ENCODE measurements at places on chromosomes 3 and 15.

DNA sequence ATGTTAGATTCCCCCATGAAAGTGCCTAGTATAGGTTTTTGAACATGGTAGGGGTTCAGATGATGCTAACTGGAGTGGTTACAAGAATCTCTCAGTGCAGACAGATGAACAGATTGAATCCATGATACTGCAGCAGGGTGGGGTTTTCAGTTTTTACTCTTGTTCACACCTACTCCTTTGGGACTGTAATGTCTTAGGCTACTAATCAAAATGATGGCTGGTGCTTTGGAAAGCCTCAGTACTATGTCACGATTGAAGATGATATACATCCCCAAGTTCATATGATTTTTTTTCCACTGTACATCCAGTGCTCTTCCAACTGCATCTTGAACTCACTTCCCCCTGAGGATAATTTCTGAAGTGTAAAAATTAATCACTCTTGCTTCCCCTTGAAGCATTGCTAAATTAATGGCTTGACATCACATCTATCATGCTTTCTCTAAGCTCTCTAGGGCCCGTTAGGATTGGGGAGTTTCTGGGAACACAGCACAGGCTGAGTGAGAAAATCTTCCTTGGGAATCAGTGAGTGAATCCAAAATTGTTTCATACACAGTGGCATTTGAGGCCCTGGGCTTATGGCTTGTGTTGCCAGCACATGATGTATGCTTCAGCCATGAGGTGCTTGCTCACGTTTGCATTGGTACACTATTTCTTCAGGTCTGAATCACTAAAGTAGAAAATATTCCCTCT lies 115.0 kb upstream of the TPRG1 start:
- no peak overlapping the region for H3K4me3 ChIP-seq
- H3K36me3 ChIP-seq, result no peaks in the 10 kb centered on the region
- no peak for DNase-seq
- no peaks in the 10 kb centered on the region for H3K4me1 ChIP-seq

GRCh38 chr15:40847223-40847961 lies 3.5 kb downstream of the SPINT1 start:
- DNase-seq, result peak; percentile 96
- no peaks in the 10 kb centered on the region for H3K36me3 ChIP-seq
- peak overlapping the region; percentile 93 for H3K27ac ChIP-seq
- peaks cover 26% of the 10 kb centered on the region for H3K4me1 ChIP-seq

GRCh38 chr3:10248984-10249748 lies 907 bp downstream of the TATDN2 start:
- peak overlapping the region; percentile 49 for H3K27ac ChIP-seq
- no peak for DNase-seq
- H3K4me3 ChIP-seq, result peak overlapping the region; percentile 78
- peaks cover 10% of the 10 kb centered on the region for H3K4me1 ChIP-seq
- peaks cover 5% of the 10 kb centered on the region for H3K36me3 ChIP-seq
- H3K27me3 ChIP-seq, result no peaks in the 10 kb centered on the region

DNA sequence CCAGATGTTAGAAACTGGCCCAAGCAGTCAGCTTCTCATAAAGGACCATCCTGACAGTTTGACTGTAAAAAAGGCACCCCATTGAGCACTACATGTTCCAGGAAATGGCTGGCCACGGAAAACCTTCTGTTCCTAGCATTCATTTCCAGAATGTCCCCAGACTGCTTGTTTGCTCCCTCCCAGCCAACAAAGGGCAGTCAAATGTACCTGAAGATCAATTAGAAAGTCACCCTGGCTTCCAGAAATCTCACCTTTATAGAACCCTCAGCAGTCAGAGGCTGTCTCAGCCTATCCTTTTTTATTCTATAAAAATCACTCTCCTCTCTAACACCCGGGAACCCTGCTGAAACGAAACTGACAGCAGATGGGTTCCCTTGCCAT lies 784 bp upstream of the SAMMSON start:
- H3K27me3 ChIP-seq, result no peaks in the 10 kb centered on the region
- H3K36me3 ChIP-seq, result no peaks in the 10 kb centered on the region
- DNase-seq, result no peak
- no peaks in the 10 kb centered on the region for H3K4me1 ChIP-seq
- H3K4me3 ChIP-seq, result no peak overlapping the region
- H3K27ac ChIP-seq, result peak overlapping the region; percentile 38

- no peaks in the 10 kb centered on the region for H3K36me3 ChIP-seq
- peaks cover 2% of the 10 kb centered on the region for H3K4me1 ChIP-seq
- no peak for DNase-seq
- H3K27ac ChIP-seq, result no peak overlapping the region
- no peaks in the 10 kb centered on the region for H3K27me3 ChIP-seq
These were observed 31.4 kb upstream of the UACA start for GRCh38 chr15:70794596-70795310.

DNA sequence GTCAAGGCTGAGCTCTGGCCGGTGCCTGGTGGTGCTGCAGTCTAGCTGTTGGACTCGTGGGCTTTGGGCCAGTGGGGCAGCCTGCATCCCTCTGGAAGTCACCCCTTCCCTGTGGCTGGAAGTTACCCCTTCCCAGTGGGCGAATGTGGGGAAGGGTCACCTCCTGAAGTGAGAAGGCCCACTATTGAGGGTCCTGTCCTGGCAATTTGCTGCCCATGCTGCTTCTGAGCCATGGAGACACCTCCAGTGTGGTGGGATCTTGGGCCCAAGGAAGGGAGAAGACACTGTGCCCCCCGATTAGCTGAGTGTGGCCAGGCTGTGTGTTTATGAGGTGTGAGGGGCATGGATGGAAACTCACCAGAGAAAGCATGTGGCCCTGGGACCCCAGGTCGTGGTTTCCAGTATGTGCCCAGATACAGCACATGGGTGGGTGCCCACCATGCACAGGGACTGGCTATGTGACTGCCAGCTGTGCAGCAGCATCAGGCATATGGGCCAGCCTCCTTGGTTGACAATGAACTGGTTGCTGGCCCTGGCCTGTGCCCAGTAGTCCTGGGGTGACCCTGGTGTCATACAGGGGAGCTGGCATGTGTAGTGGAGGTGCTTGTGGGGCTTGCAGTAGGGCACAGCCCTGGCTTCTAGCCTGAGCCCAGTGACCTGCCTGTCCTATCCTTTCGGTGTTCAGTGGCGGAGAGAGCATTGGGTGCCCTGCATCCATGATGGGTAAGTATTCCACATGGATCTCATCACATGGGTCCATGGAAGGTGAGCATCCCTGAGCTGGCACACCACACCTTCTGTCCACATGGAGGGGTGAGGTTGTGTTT lies 221.2 kb downstream of the SNRPN start:
- no peaks in the 10 kb centered on the region for H3K36me3 ChIP-seq
- no peak overlapping the region for H3K4me3 ChIP-seq
- H3K4me1 ChIP-seq, result no peaks in the 10 kb centered on the region
- H3K27me3 ChIP-seq, result no peaks in the 10 kb centered on the region
- no peak for DNase-seq

DNA sequence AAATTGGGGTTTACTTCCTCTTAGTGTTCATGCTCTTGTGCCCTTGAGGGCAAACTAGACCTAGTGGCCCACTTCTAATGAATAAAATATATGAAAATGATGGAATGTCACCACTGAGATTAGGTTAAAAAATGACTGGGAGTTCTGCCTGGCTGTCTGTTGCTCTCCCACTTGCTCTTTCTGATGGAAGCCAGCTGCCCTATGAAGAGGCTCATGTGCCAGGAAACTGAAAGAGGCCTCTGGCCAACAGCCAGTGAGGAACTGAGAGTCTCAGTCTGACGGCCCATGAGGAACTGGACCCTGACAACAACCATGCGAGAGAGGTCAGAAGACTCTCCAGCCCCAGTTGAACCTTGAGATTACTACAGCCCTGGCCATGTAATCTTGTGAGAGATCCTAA lies 107.1 kb upstream of the FHIT start:
- no peaks in the 10 kb centered on the region for H3K27me3 ChIP-seq
- peak; percentile 71 for DNase-seq
- no peaks in the 10 kb centered on the region for H3K4me1 ChIP-seq
- no peak overlapping the region for H3K27ac ChIP-seq

GRCh38 chr3:133926736-133927539 lies 31.3 kb upstream of the RAB6B start:
- no peaks in the 10 kb centered on the region for H3K27me3 ChIP-seq
- DNase-seq, result no peak
- H3K4me3 ChIP-seq, result peak overlapping the region; percentile 3
- no peaks in the 10 kb centered on the region for H3K36me3 ChIP-seq
- H3K4me1 ChIP-seq, result no peaks in the 10 kb centered on the region

DNA sequence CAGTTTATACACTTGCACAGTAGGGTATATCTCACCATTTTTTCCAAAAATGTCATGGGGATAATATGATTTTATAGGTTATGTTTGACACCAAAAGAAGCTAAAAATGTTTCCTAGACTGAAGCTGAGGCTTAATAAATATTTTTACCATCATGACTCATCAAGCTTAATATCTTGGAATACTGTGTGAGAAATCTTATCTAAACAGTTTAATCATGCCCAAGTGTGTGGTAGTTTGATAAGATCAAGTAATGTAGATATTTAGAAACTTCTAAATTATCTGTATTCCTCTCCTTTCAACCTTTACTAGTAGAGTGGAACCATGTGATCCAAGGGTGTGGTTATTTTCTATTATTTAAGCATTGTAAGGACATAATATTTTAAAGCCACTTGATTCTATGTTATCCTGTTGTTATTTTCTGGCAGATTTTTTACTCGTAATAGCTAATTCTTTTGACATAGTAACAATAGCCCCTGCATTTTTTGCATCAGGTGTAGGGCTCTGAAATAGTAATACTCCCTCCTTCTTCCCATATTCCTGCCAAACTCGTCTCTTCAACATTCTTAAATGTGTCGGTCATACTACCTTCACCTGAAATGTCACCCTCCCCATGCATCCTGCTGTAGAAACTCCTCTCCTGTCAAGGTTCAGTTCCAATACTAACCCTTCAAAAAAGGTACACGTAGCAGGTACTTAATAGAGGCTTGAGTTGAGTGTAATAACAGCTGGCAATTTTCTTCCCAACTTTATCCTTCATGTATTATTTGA lies 729.6 kb downstream of the NLGN1 start:
- no peak overlapping the region for H3K4me3 ChIP-seq
- no peak for DNase-seq
- no peaks in the 10 kb centered on the region for H3K4me1 ChIP-seq
- no peak overlapping the region for H3K27ac ChIP-seq
- no peaks in the 10 kb centered on the region for H3K36me3 ChIP-seq

- no peaks in the 10 kb centered on the region for H3K27me3 ChIP-seq
- H3K4me3 ChIP-seq, result no peak overlapping the region
- H3K36me3 ChIP-seq, result no peaks in the 10 kb centered on the region
- no peak for DNase-seq
These were observed 29.0 kb upstream of the TBC1D21 start for GRCh38 chr15:73844356-73844755.

GRCh38 chr15:80328496-80328895 lies 75.7 kb upstream of the ARNT2 start:
- DNase-seq, result no peak
- H3K27me3 ChIP-seq, result no peaks in the 10 kb centered on the region
- H3K4me1 ChIP-seq, result no peaks in the 10 kb centered on the region
- no peak overlapping the region for H3K4me3 ChIP-seq
- H3K36me3 ChIP-seq, result no peaks in the 10 kb centered on the region

DNA sequence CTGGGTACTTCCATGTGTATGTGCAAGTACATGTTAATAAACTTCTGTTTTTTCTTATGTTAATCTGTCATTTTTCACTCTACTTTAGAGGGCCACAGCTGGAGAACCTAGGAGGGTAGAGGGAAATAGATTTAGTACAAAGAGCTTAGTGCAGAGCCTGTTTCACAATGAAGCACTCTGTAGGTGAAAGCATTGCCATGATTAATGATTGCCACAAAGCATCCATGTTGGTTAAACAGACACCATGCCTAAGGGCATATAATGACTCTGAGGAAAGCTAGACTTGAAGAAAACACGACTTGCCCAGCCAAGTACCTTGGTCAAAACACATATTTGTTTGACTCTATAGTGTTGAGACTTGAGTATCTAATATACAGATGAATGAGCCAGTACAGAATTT lies 338.4 kb downstream of the FHIT start:
- DNase-seq, result no peak
- no peaks in the 10 kb centered on the region for H3K4me1 ChIP-seq
- no peak overlapping the region for H3K27ac ChIP-seq
- H3K27me3 ChIP-seq, result no peaks in the 10 kb centered on the region
- no peaks in the 10 kb centered on the region for H3K36me3 ChIP-seq
- no peak overlapping the region for H3K4me3 ChIP-seq

DNA sequence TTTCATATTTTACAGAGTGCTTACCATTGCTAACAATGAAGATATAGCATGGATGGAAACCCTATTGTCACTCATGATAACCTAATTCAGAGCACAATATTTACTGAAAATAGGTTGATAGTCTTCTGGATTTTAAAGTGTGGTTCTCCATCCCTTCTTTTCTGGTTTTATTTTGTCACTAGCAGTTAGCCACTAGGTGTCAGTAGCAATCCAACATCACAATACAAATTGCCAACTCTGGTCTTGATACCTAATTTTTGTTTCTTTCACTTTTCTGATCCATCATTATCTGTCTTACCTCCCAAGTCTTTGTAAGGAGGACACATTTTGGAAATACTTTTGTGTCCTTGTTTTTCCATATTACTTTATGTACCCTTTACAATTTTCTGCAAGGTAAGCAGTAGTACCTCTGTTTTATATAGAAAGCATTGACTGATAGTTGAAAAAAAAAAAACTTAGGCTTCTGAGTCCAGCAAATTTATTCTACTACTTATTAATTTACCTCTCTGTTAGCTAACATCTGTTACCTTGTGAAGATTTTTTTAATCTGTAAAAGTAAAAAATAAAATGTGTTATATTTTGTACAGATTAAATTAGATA lies 28.3 kb upstream of the CRYBG3 start:
- no peaks in the 10 kb centered on the region for H3K4me1 ChIP-seq
- H3K27me3 ChIP-seq, result no peaks in the 10 kb centered on the region
- H3K27ac ChIP-seq, result no peak overlapping the region
- no peak overlapping the region for H3K4me3 ChIP-seq

DNA sequence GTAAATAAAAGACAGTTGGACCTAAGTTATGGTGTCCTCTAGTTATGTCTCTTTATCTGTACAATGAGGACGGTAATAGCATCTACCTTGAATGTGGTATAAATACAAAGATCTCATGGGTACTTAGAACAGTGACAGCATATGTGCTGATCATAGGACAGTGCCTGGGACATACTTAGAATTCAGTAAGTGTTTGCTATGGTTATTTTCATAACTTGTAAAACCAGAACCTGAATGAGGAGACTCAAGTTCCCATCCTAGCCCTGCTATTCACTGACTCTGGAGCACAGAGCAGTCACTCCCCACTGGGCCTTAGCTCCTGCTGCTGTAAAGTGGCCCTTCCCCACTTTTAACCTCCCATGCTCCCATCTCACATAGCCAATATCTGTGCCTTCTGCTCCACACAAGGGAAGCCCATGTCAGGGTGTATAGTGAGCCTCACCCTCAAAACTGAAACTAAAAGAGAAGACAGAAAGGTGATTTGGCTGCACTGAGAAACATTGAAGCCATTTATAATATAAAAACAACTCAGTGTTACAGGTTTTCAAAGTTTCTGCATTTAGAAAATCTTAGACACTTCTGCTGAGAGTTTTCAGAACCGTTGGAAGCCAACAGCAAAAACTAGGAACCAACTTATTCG lies 225.4 kb upstream of the UBE2E2 start:
- H3K27ac ChIP-seq, result no peak overlapping the region
- no peaks in the 10 kb centered on the region for H3K36me3 ChIP-seq
- DNase-seq, result no peak
- H3K4me3 ChIP-seq, result no peak overlapping the region
